ENCODE measurements at places on chromosomes 3 and 15. TPM values are rescaled to one million over a fixed set of nuclear protein-coding genes. Genes with fewer than 3 reads are reported as not detected.

CMSS1 gene
- 13.8 TPM for total RNA-seq

CLRN1 gene
- total RNA-seq = not detected

- DNase-seq = no peak
Measured at GRCh38 chr3:36591959-36592358, 172.4 kb downstream of the DCLK3 start.

GRCh38 chr3:122510878-122511535 is 3.7 kb downstream of the KPNA1 start:
- DNase-seq = no peak

DNA sequence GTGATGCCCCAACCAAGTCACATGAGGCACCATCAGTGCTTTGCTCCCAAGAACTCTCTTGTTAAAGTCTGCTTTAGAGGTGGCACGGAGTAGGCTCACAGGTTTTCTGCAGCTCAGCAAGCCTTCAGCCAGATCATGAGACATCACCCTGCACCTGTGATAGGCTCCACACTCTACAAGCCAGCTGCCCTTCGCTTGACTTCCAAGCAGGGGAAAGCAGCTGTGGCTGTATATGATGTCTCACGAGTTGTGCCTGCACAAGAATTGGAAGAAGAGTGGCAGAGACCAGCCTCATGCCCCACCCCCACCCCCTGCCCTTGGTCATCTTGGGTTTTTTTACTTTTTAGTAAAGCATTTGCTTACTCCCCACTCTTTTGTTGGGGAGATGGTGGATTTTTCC is 22.5 kb downstream of the MRPS11 start:
- no peak for DNase-seq

DNA sequence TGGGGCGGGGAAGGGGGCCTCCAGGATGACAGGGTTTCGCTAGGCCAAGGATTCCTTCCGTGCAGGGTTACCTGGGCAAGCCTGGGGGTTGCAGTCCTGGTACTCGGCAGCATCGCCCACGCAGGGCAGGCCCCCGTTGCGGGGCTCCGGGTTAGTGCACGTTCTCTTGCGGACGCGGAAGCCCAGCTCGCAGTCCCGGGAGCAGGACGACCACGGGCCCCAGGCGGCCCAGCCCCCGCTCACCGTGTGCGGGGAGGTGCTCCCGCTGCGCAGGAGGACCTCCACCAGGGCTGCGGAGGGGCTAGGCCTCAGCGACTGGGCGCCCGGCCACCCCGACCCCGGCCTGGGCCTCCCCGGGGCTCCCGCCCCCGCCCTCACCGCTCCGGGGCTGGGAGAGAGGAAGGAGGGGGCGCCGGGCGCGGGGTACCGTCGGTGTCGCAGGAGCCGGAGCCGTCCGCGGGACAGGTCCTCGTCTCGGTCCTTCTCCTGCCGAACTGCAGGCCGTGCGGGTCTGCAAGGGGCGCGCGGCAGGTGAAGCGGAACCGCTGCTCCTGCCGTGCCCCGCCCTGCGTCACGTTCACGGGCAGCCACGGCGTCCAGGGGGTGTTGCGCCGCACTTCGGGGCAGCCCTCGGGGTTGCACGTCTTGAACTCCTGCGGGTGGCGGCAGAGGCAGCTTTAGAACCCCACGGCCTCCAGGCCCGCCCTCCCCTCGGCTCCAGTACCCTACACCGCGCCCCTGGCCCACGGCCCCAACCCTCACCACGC is 114.6 kb downstream of the SEMA5B start:
- DNase-seq = no peak

- no peak for DNase-seq
Measured at GRCh38 chr3:60424034-60424433, 827.2 kb downstream of the FHIT start.

- DNase-seq = no peak
Measured at GRCh38 chr3:147680837-147681483, 271.8 kb downstream of the ZIC1 start.

MEX3B gene
- 5.5 TPM for total RNA-seq

DNA sequence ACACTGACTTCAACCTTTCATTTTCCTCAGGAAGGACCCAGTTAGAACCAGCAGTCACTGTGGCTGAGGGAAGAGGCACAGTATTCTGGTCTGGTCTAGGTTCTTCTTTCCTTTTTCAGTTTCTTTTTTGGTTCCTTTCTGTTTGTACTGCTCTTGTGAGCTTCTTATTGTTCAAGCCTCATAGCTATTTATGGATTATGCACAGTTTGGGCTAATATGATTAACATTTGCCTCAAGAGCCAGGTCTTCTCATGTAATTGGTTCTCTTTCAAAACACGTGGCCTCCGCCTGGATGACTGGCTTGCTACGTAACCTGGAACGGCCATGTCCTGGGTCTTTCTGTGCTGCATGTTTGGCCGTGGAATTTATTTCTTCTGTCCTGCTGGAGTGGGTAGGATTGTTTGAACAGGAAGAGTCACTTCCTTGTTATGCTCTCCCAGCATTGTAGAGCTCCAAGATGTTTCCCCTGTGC is 43.3 kb downstream of the RBMS3 start:
- peak; percentile 7 for DNase-seq

DNA sequence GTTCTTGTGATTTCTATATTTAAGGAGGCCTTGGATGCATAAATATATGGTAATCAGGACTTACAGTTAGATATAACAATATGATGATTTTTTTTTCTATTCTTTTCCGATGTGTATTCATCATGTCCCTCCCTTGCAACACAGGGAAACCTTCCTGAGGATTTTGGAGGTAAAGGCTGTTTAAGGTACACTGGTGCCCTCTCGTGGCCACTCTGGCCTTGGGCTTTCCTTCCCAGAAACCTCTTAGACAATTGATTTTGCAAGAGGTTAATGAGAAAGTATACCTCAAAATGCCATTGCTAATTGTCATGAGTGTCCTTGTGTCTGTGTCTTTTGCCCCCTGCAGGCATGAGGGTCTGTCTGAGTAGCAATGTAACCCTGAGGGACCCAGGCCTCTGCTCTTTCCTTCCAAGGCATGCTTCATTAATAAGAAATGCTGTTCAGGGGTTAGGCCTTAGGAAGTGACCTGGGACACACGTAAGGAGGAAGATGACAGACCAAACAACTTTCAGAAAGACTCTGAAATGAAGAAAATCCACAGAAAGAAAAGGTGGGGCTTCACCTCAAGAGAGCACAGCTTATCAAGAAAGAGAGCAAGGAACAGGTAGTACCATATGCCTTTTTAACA is 70.3 kb upstream of the PPP2R3A start:
- DNase-seq = peak; percentile 88

ERICH6 gene
- total RNA-seq = not detected
